ENCODE measurements at places on chromosomes 2 and 18. TPM values are rescaled to one million over a fixed set of nuclear protein-coding genes. Genes with fewer than 3 reads are reported as not detected.

ESPNL gene
- total RNA-seq, result not detected

DNA sequence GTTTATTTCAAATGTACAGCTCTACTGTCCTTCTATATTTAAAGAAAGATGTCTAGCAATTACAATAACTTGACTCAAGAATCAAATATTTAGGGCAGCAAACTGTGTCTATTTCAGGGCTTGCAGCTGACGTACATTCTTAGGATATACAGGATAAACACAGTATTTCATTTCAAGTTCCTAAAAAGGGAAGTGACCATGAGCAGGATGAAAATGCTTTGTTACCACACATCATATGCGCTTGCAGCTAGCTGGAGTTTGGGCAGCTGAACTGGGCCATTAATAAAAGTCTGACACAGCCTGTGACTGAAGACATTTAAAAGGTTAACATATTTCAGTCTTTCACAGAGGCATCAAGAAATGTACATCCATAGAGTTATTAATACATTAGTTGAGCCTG, 264.6 kb upstream of the TRIB2 start:
- peak overlapping the region; percentile 23 for H3K4me3 ChIP-seq
- peaks cover 19% of the 10 kb centered on the region for H3K4me1 ChIP-seq
- no peaks in the 10 kb centered on the region for H3K36me3 ChIP-seq
- DNase-seq, result no peak

- no peaks in the 10 kb centered on the region for H3K27me3 ChIP-seq
- H3K27ac ChIP-seq, result no peak overlapping the region
- no peaks in the 10 kb centered on the region for H3K4me1 ChIP-seq
- no peak for DNase-seq
- no peaks in the 10 kb centered on the region for H3K36me3 ChIP-seq
- H3K4me3 ChIP-seq, result no peak overlapping the region
Measured at GRCh38 chr2:240746671-240747070, 55.0 kb downstream of the AQP12A start.

DNA sequence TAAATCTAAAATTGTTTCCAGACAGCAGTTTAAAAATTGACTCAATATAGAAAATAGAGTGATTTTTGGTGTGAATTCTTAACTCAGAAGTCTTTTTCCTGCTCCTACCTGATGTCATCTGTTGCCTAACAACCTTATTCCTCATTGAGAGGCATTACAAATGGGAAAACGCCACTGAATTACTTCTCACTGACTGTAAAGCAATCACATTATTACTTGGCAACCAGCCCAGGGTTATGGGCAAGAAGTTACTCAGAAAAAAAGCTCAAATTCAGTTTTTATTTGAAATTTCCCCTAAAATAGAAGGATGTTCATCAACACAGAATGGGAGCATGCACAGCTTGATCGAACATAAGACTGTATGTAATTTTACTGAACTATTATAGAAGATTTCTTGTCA, 201.8 kb upstream of the GULP1 start:
- no peak overlapping the region for H3K4me3 ChIP-seq
- no peaks in the 10 kb centered on the region for H3K36me3 ChIP-seq
- H3K27me3 ChIP-seq, result no peaks in the 10 kb centered on the region
- H3K27ac ChIP-seq, result no peak overlapping the region
- DNase-seq, result no peak
- H3K4me1 ChIP-seq, result no peaks in the 10 kb centered on the region
